ENCODE measurements at places on chromosomes 6 and 20. TPM values are rescaled to one million over a fixed set of nuclear protein-coding genes. Genes with fewer than 3 reads are reported as not detected.
A peak's percentile ranks its signal among the peaks of the same experiment; 100 is the strongest.

DNA sequence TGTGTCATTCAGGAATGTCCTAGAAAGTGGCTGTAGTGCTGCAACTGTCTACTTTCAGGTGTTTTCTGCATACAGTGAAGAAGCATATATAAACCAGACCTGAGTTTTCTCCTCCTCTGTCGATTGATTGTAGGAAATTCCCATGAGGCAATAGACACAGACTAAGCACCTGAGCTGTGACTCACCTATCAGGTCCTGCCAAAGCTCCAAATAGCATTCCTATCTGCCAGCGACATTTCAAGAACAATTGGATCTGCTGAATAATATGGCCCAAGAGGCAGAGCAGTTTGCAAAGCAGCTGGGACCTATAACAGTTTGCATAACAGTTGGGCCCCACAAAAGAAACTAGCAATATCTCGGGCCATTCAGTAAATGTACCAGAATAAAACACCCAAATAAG is 360.4 kb downstream of the HAO1 start:
- DNase-seq, result no peak

DNA sequence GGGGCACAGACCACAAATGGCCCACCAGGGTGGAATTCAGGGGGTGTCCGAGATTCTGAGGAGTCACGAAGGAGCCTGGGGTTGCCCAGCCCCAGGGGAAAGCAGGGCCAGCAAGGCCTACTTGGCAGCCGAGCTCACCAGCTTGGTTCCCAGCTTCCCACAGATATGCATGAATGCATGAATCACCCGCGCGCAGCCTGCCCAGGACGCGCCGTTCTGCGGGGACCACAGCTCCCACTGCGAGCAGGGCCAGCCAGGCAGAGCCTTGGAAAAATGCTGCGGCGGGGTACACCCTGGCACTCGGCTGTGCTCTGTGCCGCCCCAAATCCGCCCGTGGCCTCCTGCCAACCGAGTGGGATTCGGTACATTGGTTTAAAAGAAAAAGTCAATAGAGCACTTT is 211.0 kb downstream of the NFATC2 start:
- DNase-seq, result no peak

GRCh38 chr6:72616406-72617015 is 5.4 kb upstream of the KCNQ5 start:
- DNase-seq, result peak; percentile 39

- DNase-seq, result no peak
These were observed 59.9 kb upstream of the BHLHE23 start for GRCh38 chr20:63066506-63067265.

GRCh38 chr20:63767456-63767855 is 27.9 kb downstream of the SLC2A4RG start:
- no peak for DNase-seq

GRCh38 chr6:122075917-122076316 is 323.5 kb upstream of the HSF2 start:
- DNase-seq, result no peak

DNA sequence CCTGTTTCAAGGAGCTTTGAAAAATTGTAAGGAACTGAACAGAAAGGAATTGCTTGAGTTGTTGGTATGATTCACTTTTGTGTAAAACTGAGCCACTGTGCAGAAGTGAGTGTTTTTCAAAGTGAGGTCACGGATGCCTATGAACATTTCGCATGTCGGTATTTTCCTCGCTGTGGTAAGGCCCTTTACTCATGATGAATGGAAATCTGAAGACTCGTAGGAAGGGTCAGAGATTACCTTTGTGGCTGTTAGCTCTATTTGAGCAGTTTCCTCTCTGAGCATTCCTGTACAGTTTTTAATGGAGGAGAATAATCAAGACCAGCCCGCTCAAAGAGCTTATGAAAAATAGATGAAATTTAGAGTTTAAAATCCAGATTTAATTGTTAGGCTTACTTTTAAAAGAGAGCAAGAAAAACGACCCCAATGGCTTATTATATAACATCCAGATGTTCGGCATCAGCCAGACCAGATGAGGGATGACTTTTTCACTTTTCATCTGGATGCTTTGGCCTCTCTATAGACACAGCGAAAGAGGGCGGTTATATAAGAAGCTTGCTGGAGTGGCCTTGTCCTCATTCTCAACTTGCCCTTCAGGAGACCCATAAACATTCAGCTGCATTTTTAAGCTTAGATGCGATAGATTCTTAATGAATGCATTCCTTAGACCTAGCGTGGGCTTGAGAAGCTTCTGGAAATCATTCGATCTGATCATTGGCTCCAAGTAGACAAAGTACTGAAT is 99.5 kb downstream of the CD83 start:
- DNase-seq, result no peak

GRCh38 chr6:159008656-159009288 is 8.8 kb upstream of the RSPH3 start:
- peak; percentile 30 for DNase-seq

GRCh38 chr20:48912065-48912464 is 9.4 kb upstream of the ARFGEF2 start:
- no peak for DNase-seq

The CEP57L1 gene
- 21.0 TPM for total RNA-seq

The CTCFL gene
- not detected for total RNA-seq

The ALDH5A1 gene
- total RNA-seq, result 1.8 TPM

The GRM1 gene
- not detected for total RNA-seq

All from endothelial cell of umbilical vein (primary cell).